Large intestine (tissue), 12 donors: ENCODE measurements at places on chromosomes 6 and 20.

DNA sequence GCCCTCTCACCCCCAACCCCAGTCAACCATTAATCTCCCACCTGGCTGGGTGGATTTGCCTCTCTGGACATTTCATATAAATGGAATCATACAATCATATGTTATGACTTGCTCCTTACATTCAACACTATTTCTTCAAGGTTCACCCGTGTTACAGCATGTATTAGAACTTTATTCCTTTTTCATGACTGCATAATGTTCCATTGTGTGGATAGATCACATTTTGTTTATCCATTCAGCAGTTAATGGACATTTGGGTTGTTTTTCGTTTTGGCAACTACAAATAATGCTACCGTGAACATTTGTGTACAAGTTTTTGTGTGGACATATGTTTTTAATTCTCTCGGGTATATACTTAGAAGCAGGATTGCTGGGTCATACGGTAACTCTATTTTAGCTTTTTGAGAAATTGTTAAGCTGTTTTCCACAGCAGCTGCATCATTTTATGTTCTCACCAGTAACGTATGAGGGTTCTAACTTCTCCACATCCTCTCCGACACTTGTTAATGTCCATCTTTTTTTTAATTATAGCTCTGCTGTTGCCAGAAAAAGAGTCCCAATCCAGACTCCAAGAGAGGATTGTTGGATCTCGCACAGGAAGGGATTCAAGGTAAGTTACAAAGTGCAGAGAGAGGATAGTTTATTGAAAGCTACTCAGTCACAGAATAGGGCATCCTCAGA lies 15.9 kb upstream of the BNIP5 start:
- DNase-seq: no peak

- DNase-seq: no peak
Measured at GRCh38 chr6:45474376-45474775, 96.6 kb upstream of the SUPT3H start.

GRCh38 chr6:87705070-87705691 lies 3.1 kb upstream of the AKIRIN2 start:
- DNase-seq: peak; percentile 19

GRCh38 chr6:126233192-126233591 lies 106.7 kb upstream of the CENPW start:
- DNase-seq: no peak

DNA sequence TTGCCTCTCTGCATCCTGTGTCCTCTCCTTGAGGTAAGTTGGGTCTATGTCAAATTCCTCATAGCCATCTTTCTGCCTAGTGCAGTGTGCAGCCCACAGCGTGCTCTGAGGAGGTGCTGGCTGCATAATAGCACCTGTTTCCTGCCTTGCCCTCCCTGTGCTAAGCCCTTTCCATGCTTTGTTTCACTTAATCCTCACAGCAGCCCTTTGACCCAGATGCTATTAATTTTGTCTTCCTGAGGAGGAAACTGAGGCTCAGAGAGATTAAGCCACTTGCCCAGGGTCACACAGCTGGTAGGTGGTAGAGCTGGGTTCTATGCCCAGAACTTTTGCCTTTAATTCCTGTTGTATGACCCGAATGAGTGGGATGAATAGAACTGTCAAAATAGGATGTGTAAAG lies 13.5 kb downstream of the FAM83D start:
- DNase-seq: no peak

DNA sequence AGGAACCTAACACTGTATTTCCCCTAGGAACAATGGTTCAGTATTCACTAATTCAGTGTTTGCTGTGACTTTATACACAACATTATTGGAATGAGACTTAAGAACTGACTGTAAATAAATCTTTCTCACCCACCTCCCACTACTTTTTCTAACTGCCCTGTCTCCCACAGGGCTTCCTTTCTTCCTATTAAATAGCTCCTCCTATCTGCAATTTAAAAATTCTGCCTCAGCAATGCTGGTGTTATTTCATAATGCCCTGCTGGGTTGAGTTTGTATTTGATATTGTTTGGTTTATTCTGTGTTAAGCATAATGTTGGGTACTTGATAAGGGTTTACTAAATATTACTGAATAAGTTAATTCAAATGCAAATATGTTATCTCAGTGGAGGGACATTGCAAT lies 573.1 kb upstream of the RNF217 start:
- DNase-seq: no peak

GRCh38 chr6:109339906-109340678 lies 42.2 kb downstream of the CD164 start:
- DNase-seq: no peak

DNA sequence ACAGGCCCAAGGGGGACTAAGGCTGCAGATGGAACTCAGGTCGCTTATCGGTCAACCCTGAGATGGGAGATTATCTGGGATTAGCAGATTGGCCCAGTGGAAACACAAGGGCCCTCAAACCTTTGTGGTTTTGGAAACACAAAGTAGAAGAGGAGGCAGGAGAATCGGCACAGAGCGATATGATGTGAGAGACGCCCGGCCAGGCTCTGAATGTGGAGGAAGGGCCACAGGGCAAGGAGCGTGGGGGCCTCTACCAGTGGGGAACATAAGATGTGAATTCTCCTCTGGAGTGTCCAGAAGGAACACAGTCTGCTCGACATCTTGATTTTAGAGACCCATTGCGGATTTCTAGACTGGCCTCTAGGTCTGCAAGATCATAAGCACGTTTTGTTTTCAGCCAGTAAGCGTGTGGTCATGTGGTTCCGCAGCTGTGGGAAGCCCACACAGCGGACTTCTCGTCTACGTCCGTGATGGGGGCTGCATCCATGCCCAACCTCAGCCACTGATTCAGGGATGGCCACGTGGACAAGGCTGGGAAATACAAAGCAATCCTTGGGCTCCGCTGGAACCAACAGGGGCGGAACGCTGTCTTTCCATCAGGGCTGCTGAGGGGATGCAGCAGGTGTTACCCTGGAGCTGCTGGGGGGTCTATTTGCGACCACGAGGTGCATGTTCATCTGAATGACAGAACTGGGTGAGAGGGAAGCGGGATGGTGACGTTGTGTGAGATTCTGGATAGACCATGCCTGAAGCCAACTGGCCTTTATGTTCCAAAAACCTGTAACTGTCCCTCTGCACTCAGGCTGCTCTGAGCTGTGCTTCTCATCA lies 127.6 kb upstream of the PMEPA1 start:
- no peak for DNase-seq
